Thyroid gland (tissue), 4 donors: ENCODE measurements at places on chromosomes 1 and 21. TPM values are rescaled to one million over a fixed set of nuclear protein-coding genes. Genes with fewer than 3 reads are reported as not detected.

DNA sequence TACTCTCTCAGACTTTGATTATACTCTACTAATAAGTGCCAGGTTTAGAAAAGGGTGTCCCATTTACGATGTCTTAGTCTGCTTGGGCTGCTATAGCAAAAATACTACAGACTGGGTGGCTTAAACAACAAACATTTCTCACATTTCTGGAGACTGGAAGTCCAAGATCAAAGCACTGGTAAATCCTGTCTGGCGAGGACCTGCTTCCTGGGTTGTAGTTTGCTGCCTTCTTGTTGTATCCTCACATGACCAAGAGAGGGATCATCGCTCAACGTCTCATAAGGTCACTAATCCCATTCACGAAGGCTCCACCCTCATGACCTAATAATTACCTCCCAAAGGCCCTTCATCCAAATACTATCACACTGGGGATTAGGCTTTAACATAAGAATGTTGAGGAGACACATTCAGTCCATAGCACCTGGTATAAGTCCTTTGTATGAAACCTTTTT lies 12.0 kb downstream of the PRDX6 start:
- no peak overlapping the region for H3K4me3 ChIP-seq
- no peak for DNase-seq

ADAMTS5 gene
- total RNA-seq: 29.3 TPM

- no peak for DNase-seq
- H3K36me3 ChIP-seq: no peaks in the 10 kb centered on the region
- no peaks in the 10 kb centered on the region for H3K27me3 ChIP-seq
These were observed 1.0 kb upstream of the CRTC2 start for GRCh38 chr1:153959454-153959853.

DNA sequence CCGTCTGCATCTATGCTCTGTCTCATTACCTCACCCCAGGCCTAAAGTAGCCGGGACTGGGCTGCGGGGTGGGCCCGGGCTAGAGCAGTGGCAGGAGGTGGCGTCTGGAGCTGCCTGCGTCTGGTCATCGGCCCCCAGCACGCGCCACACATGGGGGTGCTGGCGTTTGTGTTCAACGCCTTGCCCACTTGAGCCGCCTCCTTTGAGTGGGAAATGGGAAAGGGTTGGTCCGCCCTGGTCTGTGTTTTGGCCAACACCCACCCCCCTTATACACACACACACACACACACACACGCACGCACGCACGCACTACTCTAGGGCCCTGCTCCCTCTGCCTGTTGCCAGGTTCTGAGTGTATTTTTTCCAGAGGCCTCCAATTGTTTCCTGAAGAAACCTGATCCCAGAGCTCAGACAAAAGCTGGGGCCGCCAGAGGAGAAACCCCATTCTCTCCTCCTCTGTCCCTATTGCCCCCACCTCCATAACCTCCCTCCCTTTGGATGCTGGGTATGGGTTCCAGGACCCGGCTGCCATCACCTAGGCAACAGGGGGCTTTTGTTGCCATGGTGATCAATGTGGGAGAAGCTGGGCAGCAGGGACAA lies 10.1 kb downstream of the VANGL2 start:
- no peaks in the 10 kb centered on the region for H3K4me1 ChIP-seq
- H3K36me3 ChIP-seq: no peaks in the 10 kb centered on the region
- H3K4me3 ChIP-seq: no peak overlapping the region
- DNase-seq: no peak
- H3K27ac ChIP-seq: no peak overlapping the region

- H3K36me3 ChIP-seq: peaks cover 5% of the 10 kb centered on the region
- H3K27me3 ChIP-seq: no peaks in the 10 kb centered on the region
- no peak for DNase-seq
- H3K4me3 ChIP-seq: no peak overlapping the region
- H3K4me1 ChIP-seq: peaks cover 38% of the 10 kb centered on the region
These were observed 2.6 kb upstream of the MFN2 start for GRCh38 chr1:11977625-11978024.
